ENCODE measurements at places on chromosomes 4 and X.

- DNase-seq = no peak
These were observed 327.1 kb upstream of the VCX start for GRCh38 chrX:7515681-7516413.

- DNase-seq = no peak
These were observed 11.9 kb upstream of the MAB21L2 start for GRCh38 chr4:150569998-150570535.

DNA sequence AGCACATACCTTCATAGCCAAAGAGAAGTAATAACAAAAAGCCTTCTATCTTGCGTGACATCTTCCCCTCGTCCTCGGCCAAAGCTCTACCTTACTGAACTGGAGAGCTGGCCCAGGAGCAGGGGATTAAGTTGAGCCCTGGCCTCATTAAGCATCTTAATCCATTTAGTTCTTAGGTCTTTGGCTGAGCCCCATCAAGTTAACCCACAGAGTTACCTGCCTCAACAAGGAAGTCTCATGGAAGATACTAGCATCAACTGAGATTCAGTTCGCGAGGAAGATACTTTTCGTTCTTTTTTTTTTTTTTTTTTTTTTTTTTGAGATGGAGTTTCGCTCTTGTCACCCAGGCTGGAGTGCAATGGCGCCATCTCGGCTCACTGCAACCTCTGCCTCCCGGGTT, at the start of gene RS1:
Gene RS1 (minus strand): TSS at position 101 of the 400 bp plus-strand sequence. CDS start 40 bp downstream, at position 61.
- no peak for DNase-seq

DNA sequence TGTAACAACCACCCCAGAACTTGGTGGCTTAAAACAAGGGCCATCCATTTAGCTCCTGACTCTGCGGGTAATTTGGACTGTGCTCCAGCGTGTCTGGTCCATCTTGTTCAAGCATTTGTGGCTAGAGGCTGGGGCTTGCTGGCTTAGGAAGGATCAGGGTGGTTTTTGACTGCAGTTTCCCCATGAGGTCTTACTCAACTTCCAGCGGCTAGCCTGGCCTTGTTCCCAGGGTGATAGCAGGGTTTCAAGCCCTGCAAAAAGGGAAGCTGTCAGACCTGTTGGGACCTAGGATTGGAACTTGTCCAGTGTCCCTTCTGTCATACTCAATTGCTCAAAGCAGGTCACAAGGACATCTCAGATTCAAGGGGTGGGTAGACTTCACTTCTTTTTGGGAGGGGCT, 205.9 kb downstream of the STIM2 start:
- no peak for DNase-seq

DNA sequence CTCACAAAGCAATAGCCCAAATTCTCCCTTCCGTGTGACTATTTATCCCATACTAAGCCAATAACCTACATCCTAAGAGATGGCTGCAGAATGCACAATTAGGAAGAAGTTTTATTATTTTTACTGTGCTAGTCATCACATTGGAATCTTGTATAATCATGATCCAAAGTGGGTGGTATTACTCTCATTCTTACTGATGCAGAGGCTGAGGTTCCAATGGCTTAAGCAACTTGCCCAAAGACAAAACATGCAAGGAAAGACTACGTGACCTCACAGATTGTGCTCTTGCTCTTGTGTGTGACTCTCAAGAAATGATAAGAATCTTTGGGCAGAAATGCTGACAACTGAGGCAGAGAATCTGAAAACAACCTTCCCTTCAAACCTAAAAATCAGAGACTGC, 212.2 kb downstream of the LDB2 start:
- no peak for DNase-seq

- DNase-seq = no peak
These were observed 128.5 kb upstream of the CYSLTR1 start for GRCh38 chrX:78455901-78456300.

DNA sequence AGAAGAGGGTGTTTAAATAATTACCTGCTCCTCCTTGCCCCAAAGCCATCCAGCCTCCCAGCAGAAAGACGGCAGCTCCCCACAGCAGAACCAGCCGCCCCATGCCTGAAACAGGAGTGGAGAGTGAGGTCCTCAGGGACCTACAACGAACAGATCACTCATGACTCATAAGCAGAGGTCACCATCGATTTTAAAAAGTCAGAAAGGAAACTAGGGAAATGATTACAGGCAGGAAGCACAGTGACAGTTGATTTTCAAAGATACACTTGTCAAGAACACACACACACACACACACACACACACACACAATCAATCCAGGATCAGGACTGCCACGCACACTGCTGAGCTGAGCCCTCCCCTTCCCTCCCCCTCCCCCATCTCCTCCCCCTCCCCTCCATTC, at the start of gene CRLF2:
Gene CRLF2 (minus strand): TSS at position 118 of the 400 bp plus-strand sequence. CDS start 15 bp downstream, at position 103.
- DNase-seq = no peak

All from NCI-H1417 treated with DMSO at 0.1 percent for 48 hours (cell line).